Mucosa of descending colon (tissue), 3 donors: ENCODE measurements at places on chromosomes 16 and 17.

DNA sequence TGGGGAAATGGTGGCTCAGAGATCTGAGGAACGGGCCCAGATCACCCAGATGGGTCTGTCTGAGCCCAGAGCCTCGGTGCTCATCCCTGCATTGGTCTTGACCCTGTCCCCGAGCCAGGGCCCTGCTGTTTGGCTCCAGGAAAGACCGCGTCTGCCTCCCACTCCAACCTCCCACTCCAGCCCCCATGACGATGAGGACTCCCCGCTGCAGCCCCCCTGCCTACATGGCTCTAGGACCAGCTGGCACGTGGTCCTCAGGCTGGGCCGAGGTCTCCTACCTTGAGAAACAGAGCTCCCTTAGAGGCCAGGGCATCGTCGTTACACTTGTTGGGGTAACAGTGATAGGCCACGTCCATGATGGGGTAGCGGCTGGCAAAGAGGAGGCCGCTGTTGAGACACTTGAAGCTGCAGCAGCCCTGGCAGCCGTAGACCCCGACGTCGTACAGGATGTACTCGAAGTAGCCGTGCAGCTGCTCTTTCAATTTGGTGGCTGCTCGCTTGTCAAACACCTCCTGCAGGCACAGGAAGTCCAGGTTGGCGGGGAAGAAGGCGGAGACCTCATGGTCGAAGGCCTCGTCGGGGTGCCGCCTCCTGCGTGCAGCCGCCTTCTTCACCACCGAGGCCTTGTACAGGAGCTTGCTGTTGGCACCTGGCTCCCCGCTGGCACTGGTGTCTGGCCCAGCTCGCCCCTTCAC, 59.9 kb downstream of the PRMT7 start:
- DNase-seq = peak; percentile 43

DNA sequence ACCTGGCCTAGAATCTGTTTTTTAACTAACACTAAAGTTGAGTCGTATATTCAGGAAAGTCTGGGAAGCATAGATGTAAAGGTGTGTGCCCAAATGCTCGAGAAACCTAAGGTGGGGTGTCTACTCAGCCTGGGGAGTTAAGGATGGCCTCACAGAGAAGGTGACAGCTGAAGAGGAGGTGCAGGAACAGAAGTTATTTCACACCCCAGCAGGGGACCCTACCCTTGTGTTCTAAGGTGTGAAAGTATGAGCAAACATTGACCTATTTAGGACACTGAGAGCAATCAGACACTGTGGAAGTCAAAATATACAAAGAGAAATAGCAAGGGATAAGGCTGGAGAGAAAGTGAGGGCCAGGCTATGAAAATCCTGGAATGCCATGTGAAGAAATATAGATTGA, 49.0 kb upstream of the DHX40 start:
- no peak for DNase-seq

GRCh38 chr16:49625311-49626065, 230.4 kb downstream of the ZNF423 start:
- DNase-seq = no peak

- peak; percentile 65 for DNase-seq
Observed at GRCh38 chr17:36592316-36592715, 637 bp downstream of the DHRS11 start.

GRCh38 chr17:82304826-82305726, 12.3 kb downstream of the CD7 start:
- peak; percentile 26 for DNase-seq

- DNase-seq = no peak
Observed at GRCh38 chr16:2308089-2308962, 32.2 kb downstream of the ABCA3 start.

DNA sequence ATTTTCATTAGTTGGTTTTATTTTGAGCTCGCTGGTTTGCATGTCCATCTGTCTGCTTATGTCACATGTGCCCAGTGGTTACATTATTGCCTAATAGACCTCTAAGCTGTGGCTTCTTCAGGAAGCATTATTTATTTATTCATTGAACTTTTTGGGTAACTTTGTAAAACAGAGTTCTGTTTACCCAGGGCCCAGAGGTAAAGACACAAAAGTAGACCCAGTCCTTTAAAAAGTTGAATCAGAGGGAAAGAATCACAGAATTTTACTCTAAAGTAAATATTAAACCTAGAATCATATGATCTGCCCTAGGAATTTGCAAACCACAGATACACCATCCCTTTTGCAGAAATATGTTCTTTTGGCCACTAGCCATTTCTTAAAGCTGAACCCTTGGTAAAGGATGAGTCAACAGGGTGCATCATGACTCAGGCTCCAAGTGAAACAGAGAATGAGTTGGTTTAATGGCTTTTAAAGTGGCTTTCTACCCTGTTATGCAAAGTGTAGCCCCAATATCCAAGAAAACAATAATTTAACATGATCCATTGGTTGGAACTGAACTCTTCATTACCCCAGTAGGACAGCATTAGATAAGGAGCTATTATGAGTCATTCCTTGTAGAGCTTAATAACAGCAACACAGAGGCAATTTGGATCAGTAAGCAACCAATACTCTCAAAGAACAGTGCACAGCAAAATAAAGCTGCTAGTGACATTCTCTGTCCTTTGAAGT, 236.3 kb downstream of the KCNJ2 start:
- DNase-seq = peak; percentile 16

- DNase-seq = no peak
Observed at GRCh38 chr17:9028988-9029570, 7.8 kb downstream of the NTN1 start.

- peak; percentile 69 for DNase-seq
Observed at GRCh38 chr17:36689089-36689667, 87.8 kb downstream of the MRM1 start.

DNA sequence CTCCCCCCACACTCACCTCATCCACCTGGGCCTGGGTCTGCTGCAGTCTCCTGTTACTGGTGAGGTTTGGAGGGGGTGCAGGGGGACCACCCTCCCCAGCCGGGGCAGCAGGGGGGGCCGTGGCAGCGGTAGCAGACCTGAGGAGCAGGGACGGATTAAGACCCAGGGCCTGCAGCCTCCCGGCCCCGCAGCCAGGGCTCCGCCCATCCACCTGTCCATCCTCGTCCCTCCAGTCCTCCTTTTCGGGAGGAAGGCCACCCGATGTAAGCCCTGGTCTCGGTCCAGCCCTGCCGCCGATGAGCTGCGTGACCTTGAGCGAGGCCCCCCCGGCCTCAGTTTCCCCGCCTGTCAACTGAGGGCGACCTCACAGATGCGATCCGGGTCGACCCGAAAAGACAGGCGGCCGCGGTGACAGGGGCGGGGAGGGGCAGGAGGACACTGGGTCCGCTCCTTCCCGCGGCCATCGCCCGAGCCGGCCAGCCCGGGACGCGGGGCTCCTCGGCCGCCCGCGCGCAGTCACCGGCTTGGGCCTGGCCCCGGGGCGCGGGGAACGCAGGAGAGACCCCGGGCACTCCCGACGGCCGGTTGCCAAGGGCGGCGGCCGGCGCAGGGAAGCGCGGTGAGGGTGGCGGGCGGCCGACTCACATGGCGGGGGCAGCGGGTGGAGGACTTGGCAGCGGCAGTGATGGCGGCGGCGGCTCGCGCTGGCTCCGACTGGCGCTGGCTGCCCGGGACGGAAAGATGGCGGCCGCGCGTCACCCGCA, at the start of gene VAMP2:
Gene VAMP2, minus strand, starts transcription at position 716 of the 764 bp plus-strand sequence. Its CDS starts 69 bp downstream, at position 647.
- DNase-seq = peak; percentile 89

DNA sequence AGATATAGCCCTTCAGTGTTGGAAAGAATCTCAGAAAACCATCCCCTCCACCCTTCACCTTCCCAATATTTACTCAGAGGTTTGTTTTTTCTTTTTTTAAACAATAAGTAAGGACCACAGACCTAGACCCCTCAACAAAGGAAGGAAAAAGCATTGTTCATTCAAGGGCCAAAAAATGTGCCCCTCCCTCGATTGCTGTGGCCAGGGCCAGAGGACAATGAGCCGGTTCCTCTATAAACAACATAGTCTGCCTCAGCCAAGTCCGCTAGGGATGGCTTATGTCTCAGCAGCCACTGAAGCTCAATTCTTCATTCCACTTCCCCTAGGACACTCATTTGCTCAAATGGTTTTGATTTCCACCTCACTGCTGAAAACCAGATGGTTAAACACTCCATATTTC, 24.0 kb downstream of the TRIM16 start:
- DNase-seq = no peak

DNA sequence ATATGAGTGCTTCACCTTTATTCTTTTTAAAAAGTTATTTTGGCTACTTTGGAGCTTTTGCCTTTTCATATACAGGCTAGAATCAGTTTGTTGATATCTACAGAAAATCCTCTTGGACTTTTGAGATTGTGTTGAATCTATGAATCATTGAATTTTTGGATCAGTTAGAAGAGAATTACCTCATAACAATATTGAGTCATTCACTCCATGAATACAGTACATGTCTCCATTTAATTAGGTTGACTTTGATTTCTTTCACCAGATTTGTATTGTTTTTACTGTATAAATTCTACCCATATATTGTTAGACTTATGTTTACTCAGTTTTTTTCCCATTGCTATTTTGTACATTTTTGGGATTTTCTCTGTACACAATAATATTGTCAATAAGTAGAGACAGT, 54.4 kb downstream of the TAOK1 start:
- no peak for DNase-seq

GRCh38 chr16:67105246-67105645, 4.5 kb upstream of the PHAF1 start:
- DNase-seq = no peak

- DNase-seq = no peak
Observed at GRCh38 chr17:7112510-7113108, 2.0 kb downstream of the ASGR2 start.

GRCh38 chr17:39553341-39553945, 54.3 kb downstream of the NEUROD2 start:
- no peak for DNase-seq

DNA sequence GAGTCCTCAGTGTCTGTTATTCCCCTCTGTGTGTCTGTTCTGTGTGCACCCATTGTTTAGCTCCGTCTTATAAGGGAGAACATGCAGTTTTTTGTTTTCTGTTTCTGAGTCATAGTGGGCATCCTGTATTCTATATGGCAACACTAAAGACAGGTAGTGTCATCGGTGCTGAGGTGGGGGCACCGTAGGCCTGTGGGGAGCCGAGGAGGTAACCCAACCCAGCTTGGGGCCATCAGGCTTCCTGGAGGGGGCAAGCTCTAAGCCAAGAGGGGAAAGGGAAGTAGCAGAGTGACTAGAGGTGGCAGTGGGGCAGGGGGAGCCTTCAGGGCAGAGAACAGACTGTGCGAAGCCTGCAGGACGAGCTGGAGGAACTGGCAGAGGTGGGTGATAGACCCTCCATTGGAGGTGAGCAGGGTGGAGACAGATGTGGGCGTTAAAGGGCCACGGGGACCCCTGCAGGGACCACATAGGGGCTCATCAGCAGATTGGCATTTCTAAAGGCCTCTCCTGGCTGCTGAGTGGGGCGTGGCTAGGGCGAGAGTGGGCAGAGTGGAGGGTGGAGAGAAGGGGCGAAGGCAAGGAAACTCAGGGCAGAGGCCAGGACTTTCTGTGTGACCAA, 36.5 kb downstream of the CPNE2 start:
- DNase-seq = no peak

DNA sequence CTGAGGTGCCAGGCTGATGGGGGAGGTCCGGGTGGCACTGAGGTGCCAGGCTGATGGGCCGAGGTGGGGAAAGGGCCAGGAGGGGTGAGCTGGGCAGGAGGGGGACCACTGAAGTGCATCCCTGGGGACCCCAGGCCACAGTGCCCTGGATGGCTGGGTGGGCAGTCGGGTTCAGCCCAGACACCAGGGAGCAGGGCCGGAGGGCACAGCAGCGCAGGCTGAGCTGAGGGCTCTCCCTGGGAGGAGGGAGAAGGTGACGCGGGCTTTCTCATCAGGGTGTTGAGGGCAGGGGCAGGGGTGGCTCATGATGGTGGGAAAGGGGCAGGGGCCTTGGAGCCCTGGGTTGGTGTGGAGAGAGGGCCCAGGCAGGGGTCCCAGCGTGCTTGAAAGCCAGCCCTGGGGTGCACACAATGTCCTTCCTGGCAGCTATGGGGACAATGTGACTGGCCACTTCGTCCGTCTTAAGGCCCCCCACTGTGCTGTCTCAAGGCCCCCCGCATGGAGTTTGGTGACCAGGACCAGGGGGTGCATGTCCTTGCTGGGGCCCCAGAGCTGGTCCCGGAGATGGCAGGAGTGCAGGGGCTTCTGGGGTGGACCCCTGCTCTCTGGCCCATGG, 16.0 kb downstream of the CD7 start:
- DNase-seq = peak; percentile 61

- no peak for DNase-seq
Observed at GRCh38 chr17:81961087-81961511, at the start of gene NOTUM. TSS of gene NOTUM (minus strand) at chr17:81961187. CDS start at chr17:81960909, 278 bp downstream.

DNA sequence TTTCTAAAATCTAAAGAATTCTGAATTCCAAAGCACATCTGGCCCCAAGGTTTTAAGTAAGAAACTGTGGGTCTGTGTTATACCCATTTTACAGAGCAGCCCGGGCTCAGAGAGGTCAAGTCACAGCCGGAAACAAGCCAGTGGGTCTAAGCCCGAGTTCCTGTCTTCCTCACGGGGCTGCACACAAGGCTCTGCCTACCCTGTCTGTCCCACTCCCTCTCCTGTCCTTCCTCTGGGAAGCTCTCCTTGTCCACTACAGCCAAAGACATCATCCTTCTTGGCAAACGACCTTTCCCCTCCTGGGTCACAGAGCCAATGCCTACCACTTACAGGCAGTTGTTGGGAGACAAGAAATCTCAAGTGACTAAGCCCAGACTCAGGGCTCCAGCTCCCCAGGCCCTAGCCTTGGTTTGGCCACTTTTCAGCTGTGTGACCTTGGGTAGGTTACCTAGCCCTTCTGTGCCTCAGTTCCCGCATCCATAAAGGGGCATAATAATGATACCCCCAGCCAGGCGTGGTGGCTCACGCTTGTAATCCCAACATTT, 55.6 kb upstream of the MAP3K14 start:
- DNase-seq = no peak

DNA sequence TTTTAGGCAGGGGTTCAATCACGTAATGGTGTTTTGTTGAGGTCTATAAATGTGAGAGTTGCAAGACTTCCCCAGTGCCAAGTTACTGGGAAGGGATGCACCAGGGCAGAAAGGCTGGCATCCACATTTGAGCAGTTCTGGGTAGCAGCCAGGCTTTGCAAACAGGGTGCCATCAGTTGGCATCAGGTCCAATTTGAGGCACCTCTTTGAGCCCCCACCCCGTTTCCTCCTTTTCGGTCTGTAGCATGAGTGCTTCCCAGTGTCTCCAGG, 142.6 kb upstream of the CACNG5 start:
- no peak for DNase-seq

DNA sequence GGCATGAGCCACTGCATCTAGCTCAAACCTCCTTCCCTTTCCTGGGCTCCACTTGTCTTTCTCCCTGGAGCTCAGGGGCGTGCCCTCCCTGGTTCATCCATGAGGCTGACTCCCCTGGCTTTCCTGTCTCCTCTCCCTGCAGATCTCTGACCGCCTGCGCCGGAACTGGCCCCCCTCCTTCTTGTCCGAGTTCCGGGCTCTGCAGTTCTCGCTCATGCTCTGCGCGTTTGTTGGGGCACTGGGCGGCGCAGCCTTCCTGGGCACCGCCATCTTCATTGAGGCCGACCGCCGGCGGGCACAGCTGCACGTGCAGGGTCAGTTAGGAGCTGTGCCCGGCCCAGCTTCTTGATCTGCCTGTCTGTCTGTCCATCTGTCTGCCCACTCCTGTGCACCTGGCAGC, 1.2 kb upstream of the LAT start:
- peak; percentile 67 for DNase-seq
